ENCODE measurements at places on chromosomes 7 and 10.

DNA sequence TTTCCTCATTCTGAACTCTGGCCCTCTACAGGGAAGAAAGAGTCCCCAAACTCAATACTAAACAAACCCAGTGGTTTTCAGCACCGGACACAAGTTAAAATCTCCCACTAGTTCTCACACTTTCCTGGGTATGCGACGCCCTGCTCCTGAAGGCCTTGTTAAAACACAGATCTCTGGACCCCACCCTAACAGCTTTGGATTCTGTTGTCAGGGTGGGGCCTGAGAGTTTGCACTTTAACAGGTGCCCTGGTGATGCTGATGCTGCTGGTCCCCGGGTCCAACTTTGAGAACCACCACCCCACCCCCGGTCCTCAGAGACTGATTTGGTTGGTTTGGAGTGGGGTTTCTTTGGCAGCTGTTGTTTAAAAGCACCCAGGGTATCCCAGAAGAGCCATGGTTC, 61.6 kb downstream of the CHST3 start:
- DNase-seq = no peak

- no peak for DNase-seq
Measured at GRCh38 chr10:16910793-16911164, 93.6 kb upstream of the RSU1 start.

DNA sequence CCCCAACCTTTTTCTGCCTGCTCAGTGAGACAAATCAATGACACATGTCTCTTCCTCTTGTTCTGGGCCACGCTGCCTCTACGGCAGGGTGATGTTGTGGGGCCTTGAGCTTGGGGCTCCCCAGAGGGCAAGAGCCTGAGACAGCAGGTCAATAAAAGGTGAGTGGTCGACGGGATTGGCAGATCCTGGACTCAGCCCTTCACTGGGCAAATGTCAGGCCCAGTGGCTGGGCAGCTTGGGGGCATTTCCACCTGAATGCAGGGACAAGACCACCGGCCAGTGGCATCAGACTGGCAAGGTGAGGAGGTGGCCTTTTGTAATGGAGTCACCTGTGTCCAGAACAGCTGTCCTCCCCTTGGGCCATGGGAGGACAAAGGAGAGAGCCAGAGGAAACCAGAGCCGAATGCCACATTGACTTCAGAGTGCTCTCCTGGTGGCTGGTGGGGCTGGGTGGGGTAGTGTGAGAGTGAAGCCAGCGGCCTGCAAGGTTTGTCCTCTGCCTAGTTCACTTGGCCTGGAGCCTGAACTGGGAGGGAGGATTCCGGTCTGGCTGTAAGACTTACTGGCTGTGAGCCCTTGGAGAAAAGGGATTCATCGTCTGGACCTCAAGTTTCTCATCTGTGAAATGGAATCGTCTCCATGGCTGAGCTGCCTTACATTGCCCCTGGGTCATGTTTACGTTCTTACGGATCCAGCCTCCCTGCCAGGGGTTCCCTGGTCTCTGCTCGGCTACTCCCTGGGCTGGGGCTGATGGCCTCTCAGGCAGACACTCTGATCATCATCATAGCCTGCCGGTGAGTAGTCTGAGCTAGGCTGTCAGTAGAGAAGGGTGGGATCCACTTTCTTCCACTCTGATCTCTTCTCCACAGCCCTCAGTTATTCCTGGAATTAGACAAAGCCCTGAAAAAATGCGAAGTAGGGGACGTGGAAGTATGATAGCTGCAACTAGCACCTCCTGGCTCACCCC, 25.4 kb upstream of the CRHR2 start:
- no peak for DNase-seq

DNA sequence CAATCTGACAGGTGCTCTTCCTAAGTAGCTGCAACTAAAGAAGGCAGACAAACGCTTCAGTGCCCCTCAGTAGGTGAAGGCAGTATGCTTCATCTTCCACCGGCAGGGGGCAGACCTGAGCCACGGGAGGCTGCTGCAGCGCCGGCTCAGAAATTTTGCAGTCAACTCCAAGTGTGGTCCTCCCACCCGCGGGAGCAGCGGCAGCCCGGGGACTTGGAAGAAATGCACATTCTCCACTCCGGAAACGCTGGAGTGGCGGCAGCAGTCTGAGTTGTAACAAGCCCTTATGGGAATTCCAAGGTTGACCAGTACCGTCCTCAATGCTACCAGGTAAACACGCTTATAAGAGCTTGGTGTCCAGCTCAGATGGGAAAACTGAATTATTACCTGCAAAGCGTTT, 3.4 kb downstream of the IGFBP3 start:
- DNase-seq = peak; percentile 33

DNA sequence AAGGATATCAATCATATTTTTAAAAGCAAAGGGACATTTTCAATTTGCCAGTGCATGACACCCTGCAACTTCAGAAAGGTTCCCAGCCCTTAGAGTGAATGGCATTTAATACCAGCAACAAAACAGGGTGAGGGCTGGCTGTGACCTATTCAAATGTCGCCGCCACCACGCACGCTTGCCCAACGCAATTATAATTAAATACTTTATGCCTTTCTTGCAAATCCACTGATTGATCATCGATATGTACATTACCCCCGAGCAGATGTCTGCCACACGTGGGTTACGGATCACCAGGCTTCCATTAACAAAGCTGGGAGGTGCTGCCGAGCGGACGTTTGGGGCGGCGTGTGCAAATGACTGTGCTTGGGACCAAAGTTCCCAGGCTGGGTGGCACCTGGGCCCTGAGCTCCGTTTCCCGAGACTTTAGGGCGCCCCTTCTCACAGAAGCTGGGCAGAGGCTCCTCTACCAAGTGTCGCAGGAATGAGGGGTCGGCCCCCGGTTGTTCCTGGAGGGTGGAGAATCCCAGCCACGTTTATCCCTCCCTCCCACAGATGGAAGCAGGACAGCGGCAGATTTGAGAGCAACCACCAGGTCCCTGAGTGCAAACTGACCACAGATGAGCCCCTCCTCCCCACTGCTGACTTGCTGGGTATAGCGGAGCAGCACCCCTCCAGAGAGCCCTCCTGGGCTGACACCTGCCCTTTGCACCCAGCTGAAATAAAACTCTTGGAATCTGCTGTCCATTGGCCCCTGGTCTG, 3.9 kb downstream of the FOXL3 start:
- DNase-seq = no peak

DNA sequence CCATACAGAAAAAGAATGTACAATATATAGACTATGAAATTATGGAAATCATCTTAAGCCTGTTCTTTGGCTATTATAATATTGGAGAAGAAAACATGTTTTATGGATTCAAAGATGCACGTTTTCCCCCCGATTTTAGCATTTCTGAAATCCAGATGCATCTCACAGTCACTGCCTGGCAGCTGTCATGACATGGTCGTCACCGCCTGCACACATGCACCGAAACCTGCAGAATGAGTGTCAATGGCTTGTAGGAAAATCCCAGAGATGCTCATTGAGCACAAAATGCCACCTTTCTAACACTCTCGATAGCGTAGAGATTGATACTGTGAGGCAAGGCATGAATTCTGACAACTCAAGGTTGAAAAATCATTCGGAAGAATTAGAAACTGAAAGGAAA, 115.5 kb downstream of the TAF3 start:
- no peak for DNase-seq

DNA sequence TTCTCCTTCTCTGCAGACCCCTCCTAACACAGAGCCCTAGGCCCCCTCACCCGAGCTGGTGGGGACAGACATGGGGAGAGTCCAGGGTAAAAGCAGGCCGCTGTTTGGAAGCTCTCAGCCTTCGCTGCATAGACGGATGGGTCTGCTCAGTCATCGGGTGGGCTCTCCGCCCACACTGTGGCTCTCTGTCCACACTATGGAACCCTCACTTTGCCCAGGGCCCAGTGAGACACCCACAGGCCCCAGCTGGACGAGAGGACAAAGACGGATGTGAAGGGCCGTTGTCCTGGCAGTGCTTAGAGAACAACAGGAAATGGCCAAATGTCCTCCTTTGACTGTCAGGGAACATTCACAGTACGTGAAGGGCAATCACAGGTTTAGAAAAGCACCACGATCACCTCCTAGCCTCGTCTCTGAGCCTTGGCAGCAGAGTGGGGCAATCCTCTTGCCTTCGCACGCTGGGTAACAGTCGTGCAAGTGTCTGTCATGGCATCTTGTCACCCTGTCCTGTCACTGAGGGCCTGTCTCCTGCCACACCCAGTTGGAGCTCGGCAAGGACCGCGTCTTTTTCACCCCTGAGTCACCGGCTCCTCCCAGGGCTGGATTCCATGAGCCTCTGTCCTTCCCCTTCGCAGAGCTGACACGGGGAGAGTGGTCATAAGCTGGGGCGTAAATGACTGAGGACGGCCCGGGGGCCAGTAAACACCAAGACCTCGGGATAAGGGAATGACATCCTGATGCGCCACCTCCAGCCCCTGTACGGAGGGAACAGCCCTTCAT, 80.6 kb downstream of the PRKAG2 start:
- no peak for DNase-seq

- DNase-seq = no peak
Measured at GRCh38 chr7:131145770-131146169, 181.9 kb upstream of the MKLN1 start.

DNA sequence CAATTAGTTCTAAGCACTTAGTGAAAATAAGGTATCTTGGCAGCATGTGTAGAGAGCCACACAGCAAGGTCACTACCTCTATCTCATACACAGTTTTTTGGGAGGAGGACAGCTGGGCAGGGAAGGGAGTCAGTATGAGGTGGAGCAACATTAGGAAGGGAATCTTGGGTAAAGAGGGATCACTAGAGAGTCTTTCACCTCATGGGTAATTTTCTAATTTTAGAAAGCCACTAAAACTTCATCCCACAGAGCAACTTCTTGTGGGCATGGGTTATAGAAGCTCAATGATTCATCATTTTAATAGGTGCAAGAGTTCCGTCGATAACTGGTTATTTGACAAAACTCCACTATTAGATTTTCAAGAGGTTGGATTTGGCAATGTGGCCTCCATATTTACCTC, 2.5 kb downstream of the NRAP start:
- DNase-seq = no peak

DNA sequence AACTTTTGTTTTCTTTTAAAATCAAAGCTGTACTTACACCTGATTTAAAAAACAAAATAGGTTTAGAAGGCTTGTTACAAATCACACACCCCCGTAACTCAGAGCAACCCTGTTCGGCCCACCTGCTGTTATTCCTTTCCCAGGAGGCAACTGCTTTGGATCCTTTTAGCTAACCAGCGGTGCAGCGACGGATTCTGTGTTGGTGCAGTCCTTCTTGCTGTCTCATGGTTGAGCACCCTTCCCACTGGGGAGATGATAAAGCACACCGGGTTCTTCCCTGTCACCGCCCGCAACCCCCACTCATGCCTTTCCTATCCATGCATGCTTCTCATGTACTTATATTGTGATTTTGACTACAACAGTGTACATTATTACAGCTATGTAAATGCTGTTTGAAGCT, 24.8 kb upstream of the MKI67 start:
- no peak for DNase-seq

GRCh38 chr7:2224934-2225333, 7.8 kb downstream of the MAD1L1 start:
- DNase-seq = no peak

- DNase-seq = no peak
Measured at GRCh38 chr10:102763037-102763607, 19.4 kb downstream of the WBP1L start.

GRCh38 chr10:131892806-131893675, 7.8 kb upstream of the PPP2R2D start:
- DNase-seq = no peak

DNA sequence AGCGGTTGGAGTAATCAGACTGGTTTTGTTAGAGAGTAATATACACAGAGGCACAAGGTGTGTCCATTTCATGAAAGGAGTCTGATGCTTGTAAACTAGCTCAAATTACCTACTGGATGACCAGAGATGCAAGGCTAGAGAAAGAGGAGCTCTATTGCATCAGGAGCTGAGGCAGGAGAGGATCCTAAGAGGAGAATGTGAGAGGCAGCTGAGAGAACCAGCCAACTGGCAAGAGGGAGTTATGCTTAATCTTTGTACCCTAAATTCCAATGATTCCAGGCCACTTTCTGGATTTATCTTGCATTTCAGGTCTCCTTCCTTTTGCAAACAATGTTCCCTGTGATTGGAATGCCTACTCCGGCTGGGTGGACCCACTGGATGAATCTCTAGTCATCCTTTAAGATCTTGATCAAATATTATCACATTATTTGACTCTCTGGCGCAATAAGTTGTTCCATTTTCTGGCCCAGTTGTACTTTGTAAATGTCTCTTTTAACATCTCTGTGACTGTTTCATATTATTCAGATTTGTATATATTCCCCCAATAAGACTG, 57.5 kb upstream of the PTPN12 start:
- no peak for DNase-seq

GRCh38 chr10:103584216-103585010, 90.9 kb downstream of the NEURL1 start:
- DNase-seq = peak; percentile 48

DNA sequence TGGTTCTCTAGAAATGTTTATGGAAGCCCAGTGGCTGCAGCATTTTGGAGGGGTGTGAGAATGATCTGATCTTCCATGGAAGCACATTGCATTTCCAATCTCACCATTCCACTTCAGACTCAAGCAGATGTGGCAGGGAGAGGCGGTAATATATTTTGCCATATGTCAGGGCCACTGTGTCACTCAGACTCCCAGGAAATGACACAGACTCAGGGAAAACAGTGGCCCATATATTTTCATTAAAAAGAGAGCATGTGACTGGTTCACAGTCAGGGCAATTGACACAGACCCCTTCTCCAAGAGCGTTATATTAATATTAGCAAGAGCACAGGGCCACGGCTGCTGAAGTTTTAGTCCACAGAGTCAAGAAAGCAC, 149.3 kb upstream of the NRP1 start:
- DNase-seq = no peak

DNA sequence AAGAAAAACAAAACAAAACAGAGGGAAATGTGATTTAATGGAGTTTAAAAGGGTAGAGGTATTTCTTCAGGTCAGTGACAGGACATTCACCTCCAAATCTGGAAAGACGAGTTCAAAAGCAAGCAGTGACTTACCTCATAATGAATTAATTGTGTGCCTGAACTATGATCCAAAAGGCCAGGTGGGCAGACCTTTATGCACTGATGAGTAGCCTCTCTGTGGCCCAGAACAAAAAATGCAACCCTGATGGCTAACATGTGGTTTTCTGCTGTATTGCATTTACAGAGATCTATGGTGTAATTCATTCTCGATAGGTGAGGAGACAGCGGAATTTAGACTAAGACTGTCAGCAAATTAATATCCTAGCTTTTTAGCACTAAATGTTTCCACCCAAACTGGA, 142.0 kb downstream of the HDAC9 start:
- no peak for DNase-seq

DNA sequence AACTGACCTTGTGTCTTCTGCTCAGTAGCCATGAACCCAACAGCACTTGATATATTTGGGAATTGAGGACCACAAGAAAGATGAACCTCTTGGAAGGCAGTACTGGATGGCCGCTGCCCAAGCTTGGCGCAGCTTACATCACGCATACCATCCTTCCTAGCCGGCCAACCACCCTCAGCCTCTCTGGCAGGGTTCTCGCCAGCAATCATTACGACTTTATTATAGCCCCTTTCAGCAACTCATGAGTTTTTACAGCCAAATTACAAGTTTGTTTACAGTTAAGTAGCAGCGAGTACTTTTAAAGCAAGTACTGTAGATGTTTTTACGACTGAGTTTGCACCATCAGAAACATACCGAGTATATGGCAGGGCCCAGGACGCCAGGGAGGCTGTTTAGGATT, 769.1 kb downstream of the SUGCT start:
- no peak for DNase-seq

- no peak for DNase-seq
Measured at GRCh38 chr10:78811174-78811573, 257.6 kb upstream of the ZMIZ1 start.

All from T-helper 1 cell (primary cell).